NCI-H446 (cell line): ENCODE measurements at places on chromosomes 7 and 10.

DNA sequence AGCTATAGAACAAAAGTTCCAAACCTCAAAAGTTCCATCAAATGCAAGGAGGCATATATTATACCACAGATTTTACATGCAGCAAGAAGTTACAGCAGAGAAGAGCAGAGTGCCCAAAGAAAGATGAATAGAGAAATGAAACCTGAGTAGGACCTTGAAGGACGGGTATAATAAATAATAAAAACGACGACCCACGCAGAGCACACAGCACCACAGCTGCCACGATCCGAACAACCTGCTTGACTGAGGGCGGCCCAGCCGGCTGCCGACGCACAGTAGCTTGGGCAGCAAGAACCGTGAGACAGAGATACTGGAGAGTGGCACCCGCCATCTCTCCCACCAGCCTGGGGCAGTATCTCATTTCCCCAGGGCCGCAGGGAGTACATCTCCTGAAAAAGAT is 79.0 kb downstream of the HIPK2 start:
- no peak for DNase-seq

DNA sequence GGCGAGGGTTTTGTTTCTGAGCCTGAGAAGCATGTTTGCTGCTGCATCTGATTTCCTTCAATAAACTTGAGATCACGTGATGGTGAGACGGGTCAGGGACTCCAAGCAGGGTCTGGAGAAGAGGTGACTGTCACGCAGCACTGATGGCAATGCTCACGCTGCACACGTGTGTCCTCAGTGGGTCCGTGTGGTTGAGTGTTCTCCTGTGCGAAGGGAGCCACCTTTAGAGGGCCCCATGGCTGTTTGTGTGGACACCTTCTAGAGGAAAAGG is 100.4 kb downstream of the WDR37 start:
- DNase-seq: no peak

DNA sequence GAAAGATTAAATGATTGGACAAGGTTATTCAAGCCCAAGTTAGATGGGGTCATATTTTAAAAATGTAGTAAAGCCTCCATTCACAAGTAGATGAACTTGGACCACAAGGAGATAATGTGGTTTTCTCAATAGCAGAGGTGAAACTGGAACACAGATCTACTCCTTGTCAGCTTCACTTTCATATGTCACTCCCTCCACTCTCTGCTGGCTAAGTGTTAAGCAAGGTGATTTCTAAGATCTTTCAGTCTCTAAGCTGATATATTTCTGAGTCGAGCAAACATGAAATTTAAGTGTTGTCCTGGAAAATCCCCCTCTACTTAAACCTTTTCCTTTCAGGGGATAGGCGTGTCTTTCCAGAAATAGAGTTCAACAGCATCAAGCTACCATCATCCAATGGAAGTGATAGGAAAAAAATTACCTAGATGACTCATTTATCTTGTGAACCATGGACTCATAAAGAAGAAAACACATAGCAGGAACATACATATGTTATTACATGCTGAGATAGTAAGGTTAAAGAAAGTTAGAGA is 275.0 kb downstream of the PTEN start:
- DNase-seq: no peak

GRCh38 chr10:76546411-76546810 is 1091.2 kb downstream of the KCNMA1 start:
- no peak for DNase-seq

DNA sequence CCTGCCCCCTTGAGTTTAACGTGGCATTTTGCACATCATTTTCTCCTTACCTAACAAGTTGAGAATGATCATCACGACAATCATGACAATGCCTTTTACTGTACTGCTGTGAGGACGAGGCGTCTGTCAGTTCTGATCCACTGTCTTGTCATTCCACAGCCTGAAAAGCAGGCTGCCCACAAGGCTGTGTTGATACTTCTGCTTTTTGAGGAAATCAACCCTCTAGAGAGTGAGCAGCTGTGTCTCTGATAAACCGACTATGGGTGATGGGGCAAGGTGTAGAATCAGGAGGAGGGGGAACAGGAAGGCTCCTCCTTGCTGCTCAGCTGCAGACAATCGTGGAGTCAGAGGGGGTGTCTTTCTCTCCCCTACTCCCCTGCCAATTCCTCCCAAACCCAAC is 30.6 kb upstream of the C10orf120 start:
- no peak for DNase-seq
